ENCODE measurements at places on chromosomes 12 and 14.
A peak's percentile ranks its signal among the peaks of the same experiment; 100 is the strongest.

- peak; percentile 65 for DNase-seq
Measured at GRCh38 chr12:4857472-4858291, 52.0 kb upstream of the KCNA1 start.

- DNase-seq = no peak
Measured at GRCh38 chr14:73802431-73803188, 49.0 kb upstream of the PTGR2 start.

GRCh38 chr14:80455031-80455430 lies 243.7 kb upstream of the DIO2 start:
- DNase-seq = no peak

DNA sequence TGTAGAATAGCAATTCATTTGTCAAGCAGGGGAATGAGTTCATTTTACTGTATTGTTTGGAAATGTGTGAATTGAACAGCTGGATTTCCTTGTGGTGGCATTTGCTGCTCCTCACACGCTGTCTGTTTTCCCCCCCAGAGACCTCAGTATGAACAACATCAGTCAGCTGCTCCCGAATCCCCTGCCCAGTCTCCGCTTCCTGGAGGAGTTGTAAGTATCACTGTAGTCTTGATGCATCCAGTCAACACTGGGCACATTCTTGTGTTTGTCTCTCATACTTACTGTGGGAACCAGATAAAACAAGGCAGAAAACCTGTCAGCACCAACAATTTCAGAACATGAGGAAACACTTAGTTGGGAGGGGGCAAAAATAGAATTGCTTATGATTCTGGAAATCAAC lies 64.9 kb downstream of the LGR5 start:
- DNase-seq = no peak

DNA sequence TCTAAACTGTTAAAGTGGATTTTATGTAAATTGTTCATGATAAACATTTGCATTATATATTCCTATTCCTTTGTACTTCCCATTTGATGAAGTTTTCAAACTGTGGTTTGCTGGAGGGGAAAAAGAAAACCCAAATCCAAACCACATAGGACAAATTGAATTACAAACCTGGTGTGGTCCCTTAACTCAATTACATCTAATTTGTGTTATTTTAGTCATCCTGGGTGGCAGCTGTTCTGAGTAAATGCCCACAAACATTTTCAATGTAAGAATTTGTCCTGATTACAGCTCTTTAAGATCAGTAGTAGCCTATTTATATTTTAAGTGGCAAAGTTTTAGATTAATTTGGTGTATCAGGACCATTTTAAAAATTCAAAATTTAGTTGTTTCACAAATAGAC lies 153.9 kb downstream of the RAD51B start:
- no peak for DNase-seq

- no peak for DNase-seq
Measured at GRCh38 chr14:77903221-77903620, 103.3 kb downstream of the ADCK1 start.

- no peak for DNase-seq
Measured at GRCh38 chr12:93018610-93019009, 89.5 kb upstream of the EEA1 start.

DNA sequence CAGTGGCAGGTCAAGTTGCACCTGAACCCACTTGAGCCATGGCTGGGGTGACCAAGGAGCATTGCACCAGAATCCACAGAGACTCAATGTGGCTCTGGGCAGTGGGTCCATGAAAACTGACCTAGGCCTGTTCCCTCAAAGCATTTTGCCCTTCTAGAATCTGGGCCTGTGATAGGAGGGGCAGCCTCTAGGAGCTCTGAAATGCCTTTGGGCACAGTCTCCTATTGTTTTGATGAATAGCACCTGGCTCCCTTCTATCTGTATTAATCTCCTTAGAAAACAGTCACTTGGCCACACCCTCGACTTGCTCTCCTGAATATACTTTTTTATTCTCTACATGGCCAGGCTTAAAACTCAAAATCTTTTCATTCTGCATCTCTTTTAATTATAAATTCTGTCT lies 14.1 kb upstream of the KRAS start:
- DNase-seq = no peak

DNA sequence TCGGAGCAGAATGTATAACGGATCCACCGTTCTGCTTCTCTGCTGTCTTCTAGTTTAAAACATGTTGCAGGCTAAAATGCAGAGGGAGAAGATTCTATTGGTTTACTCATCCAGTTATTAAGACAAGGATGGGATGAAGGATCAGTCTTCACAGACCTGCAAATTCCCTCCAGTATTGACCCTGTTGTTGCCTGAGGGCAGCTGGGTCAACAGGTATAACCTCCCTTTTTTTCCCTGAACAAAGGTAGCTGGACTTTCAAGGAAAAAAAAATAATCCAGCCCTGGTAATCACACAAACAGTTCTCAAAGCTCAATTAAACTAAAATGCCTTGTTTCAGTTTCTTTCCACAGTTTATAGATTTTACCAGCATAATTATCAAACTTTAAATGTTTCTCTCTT lies 480.6 kb downstream of the ZFP36L1 start:
- DNase-seq = no peak

GRCh38 chr12:100717733-100718067 lies 76.9 kb upstream of the ANO4 start:
- no peak for DNase-seq

All from DMS79 treated with DMSO at 0.1 percent for 48 hours (cell line).